ENCODE measurements at places on chromosomes 6 and 20.

DNA sequence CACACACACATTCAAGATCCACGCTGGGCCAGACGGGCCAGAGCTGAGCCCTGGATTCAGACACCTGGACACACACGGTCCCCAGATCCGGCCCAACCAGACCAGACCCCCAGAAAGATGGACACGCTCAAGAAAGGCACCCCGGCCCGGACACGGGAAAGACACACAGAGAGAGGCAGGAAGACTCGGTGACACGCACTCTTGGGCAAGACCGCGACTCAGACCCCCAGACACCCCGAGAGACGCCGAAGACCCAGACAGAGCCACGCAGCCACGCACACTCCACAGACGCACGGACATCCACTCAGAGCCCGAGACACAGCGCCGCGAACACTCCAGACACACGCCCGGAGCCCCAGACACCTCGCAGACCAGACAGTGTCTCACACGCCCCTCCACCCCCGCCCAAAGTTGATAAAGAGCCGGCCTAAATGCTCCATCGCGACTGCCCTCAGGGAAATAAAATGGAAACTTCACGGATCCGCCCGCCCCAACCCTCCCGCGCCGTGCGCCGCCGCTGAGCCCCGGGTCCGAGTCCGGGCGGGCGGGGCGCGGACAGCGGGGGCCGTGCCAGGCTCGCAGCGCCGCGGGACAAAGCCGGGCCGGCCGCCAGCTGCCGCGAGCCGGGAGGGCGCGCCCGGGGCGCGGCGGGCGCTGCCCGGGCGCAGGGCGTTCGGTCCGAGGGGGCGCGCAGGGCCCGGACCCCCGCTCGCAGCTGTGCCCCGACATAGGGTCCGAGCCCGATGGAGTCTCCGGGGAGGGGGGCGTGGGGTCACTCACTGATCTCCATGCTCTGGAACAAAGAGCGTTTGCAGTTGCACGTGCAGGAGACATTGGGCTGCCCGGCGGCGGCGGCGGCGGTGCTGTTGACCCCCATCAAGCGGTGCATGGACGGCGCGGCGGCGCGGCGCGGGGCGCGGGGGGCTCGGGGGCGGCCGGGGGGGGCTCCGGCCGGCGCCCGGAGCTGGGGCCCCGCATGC is 831 bp downstream of the PMEPA1 start:
- DNase-seq: no peak

GRCh38 chr20:51494241-51495110 is 48.0 kb downstream of the NFATC2 start:
- peak; percentile 37 for DNase-seq

GRCh38 chr6:109165392-109165974 is 70.2 kb downstream of the CEP57L1 start:
- peak; percentile 36 for DNase-seq

DNA sequence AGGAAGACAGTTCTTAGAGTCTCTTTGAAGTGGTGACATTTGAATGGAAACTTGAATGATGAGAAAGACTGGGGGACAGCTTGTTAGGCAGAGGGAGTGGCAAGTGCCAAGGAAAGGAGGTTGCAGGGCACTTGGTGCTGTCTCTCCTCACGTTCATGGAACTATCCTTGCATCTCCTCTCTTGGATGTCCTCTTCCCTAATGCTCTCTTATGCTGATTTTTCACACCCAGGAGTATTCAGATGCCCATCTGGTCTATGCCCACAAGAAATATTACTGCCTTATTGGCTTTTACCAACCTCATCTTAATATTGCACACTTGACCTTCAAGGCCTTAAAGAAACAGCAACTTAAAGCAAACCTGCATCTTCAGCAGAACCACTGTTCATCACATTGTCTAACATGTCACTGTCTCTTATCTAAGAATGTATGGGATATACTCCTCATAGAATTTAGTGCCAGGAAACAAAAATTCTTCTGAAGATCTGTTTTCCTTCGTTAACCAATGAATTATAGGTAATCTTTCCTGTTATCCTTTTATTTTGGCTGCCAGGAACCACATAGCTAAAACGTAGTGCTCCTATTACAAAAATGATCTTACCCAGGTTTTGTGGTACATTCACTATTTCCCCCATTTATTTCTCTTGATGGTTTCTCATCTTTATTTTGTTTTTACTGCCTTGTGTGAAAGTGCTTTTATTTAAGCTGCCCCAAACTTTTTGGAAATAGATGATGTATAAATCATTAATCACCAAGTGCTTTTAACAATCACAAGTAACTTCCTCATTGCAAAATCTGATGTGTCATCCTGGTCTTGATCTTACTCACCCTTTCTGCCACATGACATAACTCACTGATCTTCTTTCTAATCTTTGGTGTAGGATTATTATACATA is 12.8 kb downstream of the RGS17 start:
- DNase-seq: peak; percentile 42

DNA sequence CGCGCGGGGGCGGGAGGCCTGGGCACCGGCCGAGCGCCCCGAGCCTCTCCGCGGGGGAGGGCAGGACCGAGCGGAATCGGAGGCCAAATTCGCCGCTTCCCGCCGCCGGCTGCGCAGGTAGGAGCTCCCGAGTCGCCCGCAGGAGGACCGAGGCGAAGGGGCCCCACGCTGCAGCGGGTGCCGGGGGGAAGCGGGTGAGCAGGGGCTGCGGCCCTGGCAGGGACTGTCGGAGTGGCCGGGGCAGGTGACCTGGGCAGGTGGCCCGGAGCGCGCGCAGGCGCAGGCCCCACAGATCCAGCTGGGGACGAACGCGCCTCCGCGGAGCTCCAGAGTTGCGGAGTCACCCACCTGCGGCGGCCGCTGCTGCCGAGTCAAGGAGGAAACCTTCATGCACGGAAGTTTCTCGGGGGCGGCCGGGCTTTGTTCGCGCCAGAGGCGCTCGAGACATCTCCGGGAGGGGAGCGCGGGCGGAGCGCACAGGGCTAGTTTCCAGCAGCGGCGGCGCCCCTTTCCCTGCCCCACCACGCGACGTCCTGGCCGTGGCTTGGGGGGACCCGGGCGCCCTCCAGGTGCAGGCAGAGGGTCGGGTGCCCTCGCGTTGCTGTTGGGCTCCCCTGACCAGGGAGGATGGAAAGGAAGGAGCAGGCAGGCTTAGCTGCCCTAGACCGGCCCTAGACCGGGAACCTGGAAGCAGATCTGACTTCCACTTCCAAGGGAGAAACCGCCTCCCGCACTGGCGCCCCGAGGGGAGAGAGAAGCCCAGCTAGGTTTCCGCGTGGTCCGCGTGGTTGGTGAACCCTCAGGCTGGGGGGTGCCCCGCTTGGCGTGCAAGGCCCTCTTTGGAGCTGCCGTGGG is 590 bp downstream of the SLCO4A1 start:
- DNase-seq: peak; percentile 68

GRCh38 chr6:115896538-115897129 is 164.1 kb downstream of the FRK start:
- peak; percentile 42 for DNase-seq

GRCh38 chr6:46289898-46290297 is 119.1 kb upstream of the ENPP5 start:
- no peak for DNase-seq

- DNase-seq: no peak
These were observed at the start of gene TREML1 for GRCh38 chr6:41153992-41154625. TREML1 (minus strand) TSS chr6:41154347; CDS start chr6:41154288, 59 bp downstream.

GRCh38 chr6:163878698-163879097 is 464.2 kb downstream of the QKI start:
- no peak for DNase-seq

DNA sequence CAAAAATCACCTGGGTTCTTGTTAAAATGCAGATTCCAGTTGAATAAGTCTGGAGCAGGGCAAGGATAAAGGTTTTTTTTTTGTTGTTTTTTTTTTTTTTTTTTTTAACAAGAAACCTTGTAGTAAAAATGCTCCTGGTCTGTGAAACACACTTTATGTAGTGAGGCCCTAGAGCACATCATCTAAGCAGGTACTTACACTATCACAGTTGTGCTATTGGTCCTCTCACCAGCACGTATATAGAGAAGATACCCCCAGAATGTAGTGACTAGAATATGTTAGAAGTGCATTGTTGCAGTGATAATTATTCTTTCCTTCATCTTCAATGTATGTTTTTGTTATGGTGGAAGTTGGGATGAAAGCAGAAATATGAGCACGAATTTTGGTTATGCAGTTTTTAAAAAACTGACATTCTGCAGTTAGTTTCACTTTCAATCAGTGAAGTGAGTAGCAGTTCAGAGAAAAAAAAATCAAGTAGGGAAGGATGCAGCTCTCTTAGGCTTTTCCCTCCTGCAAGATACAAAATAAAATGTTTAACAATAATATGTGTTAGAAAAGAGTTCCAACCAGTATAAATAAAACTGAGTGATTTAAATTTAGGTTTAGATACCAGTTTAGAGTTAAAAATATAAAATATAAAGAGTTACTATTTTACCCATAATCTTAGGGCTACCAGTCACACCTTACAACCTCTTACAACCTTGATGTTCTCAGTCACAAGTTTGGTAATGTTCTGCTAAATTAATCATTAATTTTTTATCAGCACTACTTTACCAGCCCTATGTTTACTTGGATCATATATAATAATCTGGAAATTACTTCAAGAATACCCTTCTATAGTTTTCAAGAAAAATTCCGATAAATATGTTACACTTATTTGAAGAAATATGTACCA is 9.2 kb upstream of the DEFB113 start:
- no peak for DNase-seq

- no peak for DNase-seq
These were observed 4.1 kb downstream of the SPTLC3 start for GRCh38 chr20:13012886-13013285.

- no peak for DNase-seq
These were observed 116.1 kb upstream of the NXT1 start for GRCh38 chr20:23234311-23235078.

GRCh38 chr20:41440882-41441281 is 74.3 kb upstream of the EMILIN3 start:
- no peak for DNase-seq

GRCh38 chr20:3111995-3112394 is 27.5 kb upstream of the AVP start:
- DNase-seq: no peak

DNA sequence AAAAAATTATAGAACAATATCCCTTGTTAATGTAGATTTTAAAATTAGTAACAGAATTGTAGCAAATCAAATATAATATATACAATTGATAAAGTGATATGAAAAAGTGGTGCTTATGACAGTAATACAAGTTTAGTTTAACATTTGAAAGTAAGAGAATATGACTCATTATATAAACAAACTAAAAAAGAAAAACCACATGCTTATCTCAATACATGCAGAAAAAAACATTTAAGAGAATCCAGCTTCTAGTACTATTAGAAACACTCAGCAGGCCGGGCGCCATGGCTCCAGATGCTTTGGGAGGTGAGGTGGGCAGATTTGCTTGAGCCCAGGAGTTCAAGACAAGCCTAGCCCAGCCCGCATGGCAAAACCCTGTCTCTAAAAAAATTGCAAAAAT is 60.7 kb upstream of the LAMA2 start:
- DNase-seq: no peak

Measured in NB4 (cell line).